Aorta (tissue), 5 donors: ENCODE measurements at places on chromosomes 7 and 10. TPM values are rescaled to one million over a fixed set of nuclear protein-coding genes. Genes with fewer than 3 reads are reported as not detected.
A peak's percentile ranks its signal among the peaks of the same experiment; 100 is the strongest.

C10orf90 gene
- total RNA-seq: not detected

OR13A1 gene
- total RNA-seq: not detected

LEP gene
- total RNA-seq: 0.97 TPM

RALA gene
- total RNA-seq: 22.1 TPM

FAM241B gene
- 6.6 TPM for total RNA-seq

DNA sequence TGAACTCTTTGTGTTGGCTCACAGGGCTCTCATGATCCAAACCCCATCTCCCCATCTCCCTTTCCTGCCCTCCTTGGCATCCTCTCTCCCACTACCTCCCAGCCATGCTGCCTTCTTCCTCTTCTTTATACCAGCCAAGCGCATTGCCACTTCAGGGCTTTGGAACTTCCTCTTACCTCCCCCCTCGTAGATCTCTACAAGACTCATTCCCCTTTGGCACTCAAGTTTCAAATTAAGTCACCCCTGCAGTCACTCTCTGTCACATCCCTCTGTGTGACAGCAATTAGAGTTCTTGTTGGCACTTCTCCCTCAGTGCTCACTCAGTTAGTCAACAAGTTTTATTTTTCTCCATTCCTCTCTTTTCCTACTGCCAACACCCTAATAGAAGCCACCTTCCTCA, 20.8 kb upstream of the NRP1 start:
- H3K4me1 ChIP-seq: peaks cover 1% of the 10 kb centered on the region
- H3K36me3 ChIP-seq: no peaks in the 10 kb centered on the region
- no peaks in the 10 kb centered on the region for H3K27me3 ChIP-seq
- peak; percentile 59 for DNase-seq

DNA sequence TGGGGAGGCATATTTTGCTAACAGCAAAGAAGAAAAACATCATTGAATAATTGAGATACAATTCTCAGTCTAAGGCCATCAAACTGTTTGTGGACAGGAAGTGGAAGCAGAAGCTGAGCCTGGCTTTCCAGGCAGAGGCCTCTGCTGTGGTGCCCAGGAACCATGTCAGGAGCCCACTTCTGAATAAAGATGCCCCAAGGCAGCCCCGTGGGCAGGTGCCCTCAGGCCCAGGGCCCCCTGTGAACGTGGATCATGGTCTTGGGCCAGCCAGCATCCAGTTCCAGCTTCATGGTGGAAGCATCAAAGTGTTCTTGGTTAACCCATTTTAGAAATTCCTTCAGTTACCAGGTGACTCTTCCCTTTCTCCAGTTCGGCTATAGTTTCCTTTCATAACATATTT, 346.8 kb downstream of the PTPRN2 start:
- H3K4me3 ChIP-seq: no peak overlapping the region
- DNase-seq: no peak
- H3K27me3 ChIP-seq: no peaks in the 10 kb centered on the region
- H3K27ac ChIP-seq: no peak overlapping the region
- H3K4me1 ChIP-seq: no peaks in the 10 kb centered on the region
- no peaks in the 10 kb centered on the region for H3K36me3 ChIP-seq

GRCh38 chr7:132536654-132537395, 39.4 kb downstream of the PLXNA4 start:
- peaks cover 7% of the 10 kb centered on the region for H3K36me3 ChIP-seq
- DNase-seq: no peak
- no peaks in the 10 kb centered on the region for H3K27me3 ChIP-seq
- no peaks in the 10 kb centered on the region for H3K4me1 ChIP-seq
- H3K27ac ChIP-seq: no peak overlapping the region
- no peak overlapping the region for H3K4me3 ChIP-seq

GRCh38 chr7:148374396-148375259, 215.9 kb upstream of the C7orf33 start:
- no peak overlapping the region for H3K27ac ChIP-seq
- no peaks in the 10 kb centered on the region for H3K27me3 ChIP-seq
- H3K36me3 ChIP-seq: no peaks in the 10 kb centered on the region
